H1 (cell line): ENCODE measurements at places on chromosomes 2 and 18. TPM values are rescaled to one million over a fixed set of nuclear protein-coding genes. Genes with fewer than 3 reads are reported as not detected.

The TUBA3E gene
- total RNA-seq: not detected in 2 replicates

DNA sequence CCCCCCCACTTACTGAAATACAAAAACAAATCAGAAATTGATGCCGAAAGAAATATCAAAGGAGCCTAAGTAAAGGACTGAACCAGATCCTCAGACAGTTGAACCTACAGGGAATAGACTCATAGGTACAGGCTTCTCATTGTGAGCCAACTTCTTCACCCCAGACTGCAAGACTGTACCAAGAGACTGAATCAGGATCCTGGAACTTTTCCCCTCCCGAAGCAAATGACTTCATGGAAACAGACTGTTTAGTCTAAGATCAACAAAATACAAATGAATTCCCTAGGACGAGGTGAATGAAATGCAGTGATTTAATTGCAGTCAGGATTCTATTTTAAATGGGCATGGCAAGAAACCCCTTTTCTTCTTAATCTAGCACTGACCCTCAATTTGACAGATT, 53.6 kb upstream of the RNF152 start:
- no peak overlapping the region for H3K4me3 ChIP-seq
- H3K27ac ChIP-seq: no peak overlapping the region
- H3K27me3 ChIP-seq: no peaks in the 10 kb centered on the region

The TYMS gene
- total RNA-seq: 85.1 and 91.9 TPM in 2 replicates

GRCh38 chr18:55694291-55694690, 106.3 kb upstream of the TCF4 start:
- DNase-seq: no peak
- H3K27ac ChIP-seq: no peak overlapping the region
- H3K36me3 ChIP-seq: no peaks in the 10 kb centered on the region
- no peak overlapping the region for H3K4me3 ChIP-seq

The IL1B gene
- total RNA-seq: not detected in 2 replicates

- no peaks in the 10 kb centered on the region for H3K36me3 ChIP-seq
- no peak overlapping the region for H3K27ac ChIP-seq
- H3K4me3 ChIP-seq: no peak overlapping the region
- H3K4me1 ChIP-seq: peaks cover 7% of the 10 kb centered on the region; the same call in 1 of the 2 replicates
- DNase-seq: no peak
These were observed 3.0 kb downstream of the PDE11A start for GRCh38 chr2:178069551-178069950.

The ALPG gene
- total RNA-seq: 0.56 and 0.75 TPM in 2 replicates

- peak; percentile 81 for DNase-seq
- peak overlapping the region; percentile 59 for H3K4me3 ChIP-seq
- H3K36me3 ChIP-seq: peaks cover 14% of the 10 kb centered on the region; the same call in 1 of the 2 replicates
- peaks cover 9% of the 10 kb centered on the region for H3K4me1 ChIP-seq
These were observed 858 bp downstream of the TP53I3 start for GRCh38 chr2:24083567-24084385.

The SAG gene
- not detected in 2 replicates for total RNA-seq

GRCh38 chr2:142721015-142721414, 156.4 kb upstream of the KYNU start:
- DNase-seq: no peak
- H3K4me3 ChIP-seq: no peak overlapping the region
- H3K27me3 ChIP-seq: no peaks in the 10 kb centered on the region
- H3K4me1 ChIP-seq: peaks cover 10% of the 10 kb centered on the region; the same call in 1 of the 2 replicates
- H3K27ac ChIP-seq: no peak overlapping the region
- no peaks in the 10 kb centered on the region for H3K36me3 ChIP-seq

DNA sequence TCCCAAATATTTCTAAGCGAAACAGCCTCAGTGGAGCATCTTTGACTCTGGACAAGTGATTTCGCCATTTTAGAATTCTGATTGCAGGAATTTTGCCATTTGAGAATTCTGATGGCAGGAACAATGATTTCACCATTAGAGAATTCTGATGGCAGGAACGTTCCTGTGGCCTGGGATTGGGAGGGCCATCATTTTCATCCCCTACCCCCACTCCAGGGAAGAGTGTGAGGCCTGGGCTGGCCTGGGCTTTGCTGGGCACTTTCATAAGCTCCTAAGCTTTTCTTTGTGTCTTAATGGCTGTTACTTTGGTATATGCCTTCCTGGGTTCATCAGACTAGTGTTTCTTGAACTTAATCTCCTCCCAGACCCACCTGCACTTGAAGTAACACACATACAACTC, 129.3 kb upstream of the EPAS1 start:
- no peak overlapping the region for H3K27ac ChIP-seq
- DNase-seq: no peak
- no peaks in the 10 kb centered on the region for H3K4me1 ChIP-seq
- H3K36me3 ChIP-seq: no peaks in the 10 kb centered on the region
- H3K4me3 ChIP-seq: no peak overlapping the region

DNA sequence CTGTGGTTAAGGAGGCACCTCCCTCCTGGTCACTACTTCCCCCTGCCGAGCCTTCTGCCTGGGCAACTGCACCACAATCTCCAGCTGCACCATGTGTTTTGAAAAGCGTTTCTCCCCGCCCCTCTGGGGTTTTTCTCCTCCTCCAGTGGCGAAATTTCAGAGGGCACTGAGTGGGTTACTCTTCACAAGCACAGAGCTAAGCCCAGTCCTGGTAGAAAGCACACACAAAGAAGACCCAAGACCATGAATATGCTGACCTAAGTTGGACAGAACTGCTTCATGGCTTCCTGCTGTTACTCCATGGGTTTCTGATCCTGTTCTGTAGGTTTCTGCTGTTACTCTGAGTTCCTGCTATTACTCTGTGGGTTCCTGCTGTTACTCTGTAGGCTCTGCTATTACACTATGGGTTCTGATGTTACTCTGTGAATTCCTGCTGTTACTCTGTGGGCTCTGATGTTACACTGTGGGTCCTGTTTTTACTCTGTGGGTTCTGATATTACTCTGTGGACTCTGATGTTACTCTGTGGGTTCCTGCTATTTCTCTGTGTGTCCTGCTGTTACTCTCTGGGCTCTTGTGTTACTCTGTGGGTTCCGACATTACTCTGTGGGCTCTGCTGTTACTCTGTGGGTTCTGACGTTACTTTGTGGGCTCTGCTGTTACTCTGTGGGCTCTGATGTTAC, 216.6 kb downstream of the RTP5 start:
- no peak for DNase-seq
- no peak overlapping the region for H3K4me3 ChIP-seq
- H3K27me3 ChIP-seq: peaks cover 2% of the 10 kb centered on the region
- no peaks in the 10 kb centered on the region for H3K36me3 ChIP-seq
- no peaks in the 10 kb centered on the region; the same call in 1 of the 2 replicates for H3K4me1 ChIP-seq

- DNase-seq: no peak
- no peak overlapping the region for H3K27ac ChIP-seq
- peaks cover 22% of the 10 kb centered on the region for H3K36me3 ChIP-seq
- no peak overlapping the region for H3K4me3 ChIP-seq
These were observed 38.8 kb downstream of the NCAPH start for GRCh38 chr2:96374211-96374951.

The TNFAIP6 gene
- 1.1 and 2.0 TPM in 2 replicates for total RNA-seq

DNA sequence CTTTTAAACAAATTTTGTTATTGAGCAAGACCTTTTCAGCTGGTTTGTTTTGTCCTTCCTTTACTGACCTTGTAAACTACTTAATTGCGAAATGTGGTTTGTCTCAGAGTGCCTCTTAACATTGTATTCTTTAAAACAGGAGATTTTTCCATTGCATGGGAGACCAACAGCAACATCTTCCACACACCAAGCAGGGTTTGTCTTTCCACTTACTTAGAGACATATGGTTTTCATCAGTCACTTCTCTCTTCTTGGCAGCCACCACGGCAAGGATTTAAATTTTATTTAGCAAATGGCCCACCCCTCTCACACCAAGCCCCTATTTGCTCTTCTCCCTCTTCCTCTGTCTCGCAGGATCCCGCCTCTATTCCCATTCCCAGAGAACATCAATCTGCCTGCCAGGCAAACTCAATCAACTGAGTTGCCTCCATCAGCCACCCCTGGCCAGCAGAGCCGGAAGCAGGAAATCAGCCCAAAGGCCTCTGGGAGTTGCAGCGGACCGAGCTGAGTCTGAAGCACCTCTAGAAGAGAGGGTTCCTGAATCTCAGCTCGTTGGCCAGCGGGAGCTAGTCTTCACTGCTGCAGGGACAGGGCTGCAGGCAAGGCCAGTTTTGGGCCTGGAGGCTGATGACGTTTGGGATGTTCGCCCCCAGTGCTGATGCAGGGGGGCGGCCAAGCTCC, 11.3 kb upstream of the CIB4 start:
- H3K4me1 ChIP-seq: peaks cover 7% of the 10 kb centered on the region
- peaks cover 3% of the 10 kb centered on the region; the same call in 1 of the 2 replicates for H3K27me3 ChIP-seq
- H3K4me3 ChIP-seq: no peak overlapping the region
- no peaks in the 10 kb centered on the region for H3K36me3 ChIP-seq
- H3K27ac ChIP-seq: no peak overlapping the region
- DNase-seq: no peak

GRCh38 chr2:17160594-17160993, 357.6 kb downstream of the RAD51AP2 start:
- no peaks in the 10 kb centered on the region for H3K4me1 ChIP-seq
- no peak for DNase-seq
- H3K36me3 ChIP-seq: no peaks in the 10 kb centered on the region
- no peaks in the 10 kb centered on the region for H3K27me3 ChIP-seq
- no peak overlapping the region for H3K4me3 ChIP-seq
- no peak overlapping the region for H3K27ac ChIP-seq

GRCh38 chr18:8167026-8167425, 442.2 kb upstream of the RAB12 start:
- H3K4me1 ChIP-seq: no peaks in the 10 kb centered on the region
- H3K27ac ChIP-seq: no peak overlapping the region
- no peak for DNase-seq
- H3K36me3 ChIP-seq: no peaks in the 10 kb centered on the region
- H3K27me3 ChIP-seq: no peaks in the 10 kb centered on the region
